Type B pancreatic cell (in vitro differentiated cells): ENCODE measurements at places on chromosomes 6 and 20.

GRCh38 chr20:3798373-3798768, 2.3 kb downstream of the CDC25B start:
- no peak for DNase-seq

GRCh38 chr6:72968704-72969103, 256.6 kb downstream of the KHDC1L start:
- no peak for DNase-seq

GRCh38 chr6:124400261-124400999, 561.8 kb upstream of the RNF217 start:
- no peak for DNase-seq

GRCh38 chr6:69398729-69399128, 398.1 kb downstream of the LMBRD1 start:
- DNase-seq, result no peak

- DNase-seq, result no peak
These were observed 30.5 kb upstream of the HFE start for GRCh38 chr6:26056583-26057350.

DNA sequence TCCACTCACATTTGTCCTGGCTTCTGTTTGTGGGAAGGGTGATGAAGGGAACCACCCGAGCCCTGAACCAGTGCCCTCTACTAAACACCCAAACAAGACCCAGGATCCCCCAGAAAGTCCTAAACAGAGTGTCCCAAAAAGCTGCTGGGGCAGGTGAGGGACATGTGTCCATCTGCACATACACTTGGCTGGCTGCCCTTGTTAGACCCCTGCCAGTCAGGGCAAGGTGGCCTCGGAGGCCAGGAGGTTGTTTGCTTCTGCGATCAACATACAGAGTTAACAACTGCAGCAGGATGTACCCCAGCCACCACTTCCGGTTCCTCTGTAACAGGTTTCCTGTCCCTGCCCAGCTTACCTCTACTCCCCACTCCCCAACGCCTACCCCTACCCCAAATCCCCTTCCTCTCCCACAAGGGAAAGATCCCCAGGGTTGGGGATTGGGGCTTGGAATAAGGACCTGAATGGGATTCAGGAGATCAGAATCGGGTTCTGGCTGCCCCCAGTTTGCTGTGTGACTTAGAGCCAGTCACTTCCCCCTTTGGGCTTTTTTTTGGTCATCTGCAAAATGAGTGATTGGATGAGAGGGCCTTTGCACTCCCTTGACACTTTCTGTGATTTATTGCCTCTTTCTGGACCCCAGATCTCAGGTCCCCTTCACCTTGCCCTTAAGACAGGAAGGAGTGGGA, 13.9 kb downstream of the DEF6 start:
- DNase-seq, result no peak

- no peak for DNase-seq
These were observed 84.6 kb upstream of the JAG1 start for GRCh38 chr20:10758446-10758845.

GRCh38 chr20:19920381-19921138, 96.6 kb upstream of the NAA20 start:
- DNase-seq, result no peak

DNA sequence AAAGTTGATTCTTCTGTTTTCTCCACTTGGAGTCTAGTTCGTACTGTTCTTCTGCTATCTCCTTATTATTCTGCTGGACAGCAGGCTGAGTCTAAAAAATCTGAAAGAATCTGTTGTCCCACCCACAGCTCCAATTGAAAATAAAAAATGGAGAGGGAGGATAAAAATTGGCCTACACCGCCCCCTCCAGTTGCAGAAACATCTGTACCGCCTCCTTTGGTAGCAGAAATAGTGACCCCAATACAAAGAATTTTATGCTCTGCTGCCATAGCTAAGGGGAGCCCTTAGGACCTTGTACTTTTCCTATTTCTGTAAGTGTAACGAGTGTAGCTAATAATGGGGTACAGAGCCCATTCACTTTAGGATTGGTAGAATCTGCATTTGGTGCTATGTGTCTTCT, 4.9 kb upstream of the FKBP1A start:
- DNase-seq, result no peak

DNA sequence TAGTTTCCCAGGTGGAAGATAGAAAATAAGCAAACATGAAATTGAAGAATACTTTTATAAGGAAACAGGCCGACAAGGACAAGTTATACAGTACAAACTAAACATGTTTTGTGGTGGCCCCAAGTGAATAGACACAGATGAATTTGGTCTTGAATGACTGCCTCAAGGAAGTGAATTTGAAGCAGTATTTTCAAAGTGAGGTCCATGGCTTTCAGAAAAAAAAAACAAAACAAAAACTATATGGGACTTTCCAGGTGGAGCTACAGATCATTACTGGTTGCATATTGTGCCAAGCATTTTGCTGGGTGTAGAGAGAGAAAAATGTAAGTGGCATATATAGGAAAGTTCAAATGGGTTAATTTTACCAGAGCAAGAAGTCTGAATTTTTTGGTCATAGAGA, 68.8 kb downstream of the CYB5R4 start:
- no peak for DNase-seq

- DNase-seq, result peak; percentile 67
These were observed 168.0 kb downstream of the HDGFL1 start for GRCh38 chr6:22737331-22737730.

- DNase-seq, result no peak
These were observed 460.9 kb upstream of the KHDRBS2 start for GRCh38 chr6:62746968-62747367.

DNA sequence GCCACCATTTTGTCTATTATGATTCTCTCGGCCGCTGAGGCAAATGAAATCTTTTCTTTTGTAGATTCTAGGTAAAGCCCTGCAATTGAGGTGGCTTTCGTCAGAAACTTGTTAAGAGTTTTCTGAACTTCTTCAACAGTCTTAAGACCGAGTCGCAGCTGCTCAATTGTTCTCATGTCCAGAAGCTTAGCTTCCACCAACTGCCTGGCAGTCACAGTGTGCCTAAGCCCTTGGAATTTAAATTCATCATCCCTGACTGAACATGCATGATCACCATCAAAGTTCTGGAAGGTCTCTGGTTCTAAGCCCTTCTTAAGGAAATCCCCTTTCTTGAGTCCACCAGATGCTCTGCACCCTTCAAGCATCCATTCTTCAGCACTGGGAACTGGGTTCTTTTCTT, 25.7 kb downstream of the DST start:
- no peak for DNase-seq

- DNase-seq, result no peak
These were observed 527.8 kb upstream of the RNF217 start for GRCh38 chr6:124434421-124434820.

GRCh38 chr6:27237089-27237803, 10.3 kb upstream of the PRSS16 start:
- no peak for DNase-seq

GRCh38 chr6:23414051-23414445, 712.0 kb upstream of the NRSN1 start:
- DNase-seq, result no peak

- no peak for DNase-seq
These were observed 915 bp upstream of the C6orf47 start for GRCh38 chr6:31661262-31662123.

GRCh38 chr6:21005816-21006570, 471.7 kb downstream of the CDKAL1 start:
- DNase-seq, result no peak

DNA sequence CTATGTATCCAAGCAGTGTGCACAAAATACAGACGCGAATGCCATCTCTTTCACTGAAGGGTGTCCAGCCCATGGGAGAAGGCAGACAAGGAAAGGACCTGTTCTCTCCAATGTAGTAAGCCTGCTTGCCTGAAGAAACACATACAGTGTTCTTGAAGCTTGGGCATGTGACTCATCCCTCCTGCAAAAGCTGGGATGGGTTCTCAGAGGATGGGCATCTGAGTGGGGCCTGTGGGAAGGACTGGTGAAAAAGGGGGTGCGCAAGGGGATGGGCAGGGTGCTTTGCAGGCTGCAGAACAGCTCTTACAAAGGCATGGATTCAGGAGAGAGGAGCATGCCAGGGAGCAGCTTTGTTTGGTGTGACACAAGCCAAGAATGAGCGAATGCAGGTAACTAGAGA, 128.1 kb downstream of the FYN start:
- no peak for DNase-seq

- no peak for DNase-seq
These were observed 29.7 kb downstream of the EIF2S2 start for GRCh38 chr20:34082232-34082887.

GRCh38 chr20:10828180-10828579, 154.4 kb upstream of the JAG1 start:
- no peak for DNase-seq

GRCh38 chr20:45238139-45238538, 16.2 kb downstream of the SLPI start:
- DNase-seq, result no peak

DNA sequence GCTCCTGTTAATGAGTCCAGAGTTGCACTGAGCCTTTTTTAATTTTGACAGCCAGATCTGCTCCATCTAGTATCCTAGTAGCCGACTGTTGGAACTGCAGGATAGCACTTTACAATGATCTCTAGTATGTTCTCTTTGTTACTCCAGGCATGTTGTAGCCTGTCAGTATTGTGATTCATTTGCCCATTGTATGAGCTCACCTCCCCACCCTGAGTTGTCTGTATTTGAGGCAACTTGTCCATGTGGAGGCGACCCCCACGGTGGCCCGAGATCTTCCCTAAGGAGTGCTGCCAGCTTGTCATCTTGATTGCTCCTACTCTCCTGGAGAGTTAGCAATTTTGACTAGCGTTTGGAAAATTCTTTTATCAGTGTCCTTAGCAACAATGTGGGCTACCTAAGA, 67.2 kb downstream of the DHX35 start:
- DNase-seq, result no peak

- DNase-seq, result no peak
These were observed 101.3 kb downstream of the OR2B2 start for GRCh38 chr6:27810768-27811450.

- no peak for DNase-seq
These were observed 25.9 kb downstream of the ZBP1 start for GRCh38 chr20:57594092-57594951.

DNA sequence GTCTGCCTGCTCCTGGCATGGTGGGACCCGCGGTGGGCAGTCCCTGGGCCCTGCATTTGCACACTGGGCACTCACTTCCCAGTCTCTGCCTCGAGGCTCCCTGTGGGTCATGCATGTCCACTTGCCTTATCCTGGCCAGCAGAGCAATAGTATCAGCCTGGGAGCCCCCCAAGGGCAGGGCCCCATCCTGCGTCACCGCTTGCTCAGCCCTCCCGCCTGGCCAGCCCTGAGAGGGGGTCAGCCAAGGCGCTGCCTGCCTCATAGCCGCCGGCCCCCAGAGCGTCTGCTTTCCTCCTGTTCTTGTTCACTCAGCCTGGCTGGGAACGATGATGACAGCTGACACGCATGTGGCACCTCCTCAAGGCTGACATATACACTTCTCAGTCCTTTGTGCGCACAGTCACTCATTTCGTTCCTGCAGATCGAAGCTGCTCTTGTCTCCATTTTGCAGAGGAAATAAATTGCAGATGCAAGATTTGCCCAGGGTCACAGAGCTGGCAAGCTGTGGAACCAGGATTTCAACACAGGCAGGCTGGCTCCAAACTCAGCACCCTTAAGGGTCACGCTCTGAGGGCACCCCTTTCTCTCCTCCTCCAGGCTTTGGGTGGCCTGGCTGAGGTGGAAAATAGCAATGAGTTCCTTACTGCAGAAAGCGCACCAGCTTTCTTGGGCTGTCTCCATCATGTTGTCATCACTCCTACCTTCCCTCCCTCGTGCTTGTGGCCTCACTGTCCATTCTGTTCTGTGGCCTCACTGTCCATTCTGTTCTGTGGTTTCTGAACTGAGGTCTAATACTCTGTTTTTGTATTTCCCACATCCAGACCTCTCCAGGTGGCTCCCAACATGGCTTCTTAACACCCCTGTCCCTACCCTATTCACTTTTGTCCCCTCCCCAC, 17.2 kb downstream of the KCNK17 start:
- DNase-seq, result no peak

- DNase-seq, result no peak
These were observed 102.6 kb downstream of the KIF13A start for GRCh38 chr6:17884498-17885478.

DNA sequence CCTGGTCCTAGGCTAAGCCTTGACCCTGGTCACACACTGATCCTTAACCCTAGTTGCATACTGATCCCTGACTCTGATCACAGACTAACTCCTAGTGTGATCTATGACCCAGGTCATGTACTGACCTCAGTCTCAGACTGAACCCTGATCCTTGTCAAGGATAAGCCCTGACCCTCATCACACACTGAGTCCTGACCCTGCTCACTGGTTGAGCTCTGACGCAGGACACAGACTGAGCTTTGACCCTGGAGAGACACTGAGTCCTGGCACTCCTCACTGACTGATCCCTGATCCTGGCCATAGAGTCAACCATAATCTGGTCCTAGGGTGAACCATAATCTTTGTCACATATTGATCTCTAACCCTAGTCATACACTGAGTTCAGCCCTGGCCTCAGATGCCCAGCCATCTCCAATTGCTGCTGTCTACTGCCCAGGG, 37.9 kb downstream of the KCNB1 start:
- no peak for DNase-seq

DNA sequence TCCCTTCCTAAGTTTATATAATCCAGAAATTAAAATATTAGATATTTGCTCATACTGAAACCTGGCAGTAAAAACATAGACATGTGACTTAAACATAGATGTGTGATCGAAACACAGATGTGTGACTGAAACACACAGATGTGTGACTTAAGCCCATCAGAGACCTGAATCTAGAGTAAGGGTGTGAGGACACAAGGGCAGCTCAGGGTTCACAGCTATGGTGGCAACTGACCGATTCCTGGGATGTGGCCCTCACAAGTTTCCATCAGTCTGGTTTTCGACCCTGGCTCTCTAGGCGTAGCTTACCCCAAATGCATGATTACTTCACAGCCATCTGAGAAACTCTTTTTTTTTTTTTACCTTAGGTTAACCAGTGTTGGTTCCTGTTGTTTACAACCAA, 137.0 kb downstream of the NRN1 start:
- DNase-seq, result no peak

DNA sequence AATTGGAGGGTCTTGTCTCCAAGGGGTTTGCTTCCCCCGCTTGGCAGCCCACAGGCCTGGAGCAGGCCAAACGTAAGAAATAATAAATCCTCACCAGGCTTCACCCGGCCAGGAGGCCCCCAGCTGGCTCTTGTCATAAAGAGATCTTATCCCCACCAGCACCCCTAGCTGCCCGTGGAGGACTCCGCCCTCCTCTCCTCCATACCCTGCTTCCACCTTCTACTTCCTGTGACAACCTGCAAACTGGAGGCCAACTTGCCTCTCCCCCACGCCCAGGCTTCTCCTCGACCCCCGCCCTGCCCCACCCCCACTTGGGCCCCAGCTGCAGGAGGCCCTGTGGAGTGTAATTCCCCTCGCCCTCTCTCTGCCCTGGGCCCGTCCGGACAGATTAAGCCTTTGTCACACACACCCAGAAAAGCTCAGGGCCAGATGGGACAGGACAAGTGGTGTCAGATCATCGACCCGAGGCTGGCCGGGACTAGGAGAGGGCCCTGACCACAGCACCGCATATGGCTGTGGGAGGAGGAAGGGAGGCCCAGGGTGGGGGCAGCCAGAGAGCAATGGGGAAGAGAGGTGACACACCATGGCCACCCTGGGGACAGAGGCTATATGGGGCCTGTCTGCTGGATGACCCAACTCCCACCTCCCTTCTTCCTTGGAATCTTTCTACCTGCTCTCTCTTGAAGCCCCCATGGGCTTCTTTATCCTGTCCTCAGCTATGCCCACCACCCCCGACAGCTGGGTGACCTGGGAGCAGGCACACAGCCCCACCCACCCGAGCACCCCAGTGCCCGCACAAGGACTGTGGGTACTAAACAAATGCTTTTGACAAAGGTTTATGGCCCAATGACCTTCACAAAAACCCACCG, 3.9 kb downstream of the NOL4L start:
- DNase-seq, result no peak

- no peak for DNase-seq
These were observed 13.0 kb downstream of the RPRD1B start for GRCh38 chr20:38046572-38046971.
